CD4-positive, alpha-beta T cell treated with Interleukin-6 at 100 ng/mL for 8 hours (primary cell): ENCODE measurements at places on chromosomes 7 and 10.

DNA sequence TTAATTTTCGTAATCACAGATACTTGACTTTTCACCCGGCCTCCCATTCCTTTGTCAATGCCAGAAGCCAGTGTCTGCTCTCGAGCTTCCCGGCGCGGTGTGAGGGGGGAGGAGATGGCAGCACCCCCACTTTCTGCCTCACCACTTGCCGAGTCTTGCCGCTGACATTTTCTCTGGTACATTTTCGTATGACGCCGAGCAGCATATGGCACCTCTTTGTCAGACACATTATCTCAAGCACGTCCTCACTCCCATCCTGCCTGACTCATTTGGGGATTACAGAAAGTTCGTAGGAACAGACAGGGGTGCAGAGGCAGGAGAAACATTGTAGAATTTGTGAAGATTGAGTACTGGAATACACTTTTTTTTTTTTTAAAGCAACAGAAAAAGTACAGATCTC, 60.8 kb upstream of the SORCS3 start:
- no peak for DNase-seq

DNA sequence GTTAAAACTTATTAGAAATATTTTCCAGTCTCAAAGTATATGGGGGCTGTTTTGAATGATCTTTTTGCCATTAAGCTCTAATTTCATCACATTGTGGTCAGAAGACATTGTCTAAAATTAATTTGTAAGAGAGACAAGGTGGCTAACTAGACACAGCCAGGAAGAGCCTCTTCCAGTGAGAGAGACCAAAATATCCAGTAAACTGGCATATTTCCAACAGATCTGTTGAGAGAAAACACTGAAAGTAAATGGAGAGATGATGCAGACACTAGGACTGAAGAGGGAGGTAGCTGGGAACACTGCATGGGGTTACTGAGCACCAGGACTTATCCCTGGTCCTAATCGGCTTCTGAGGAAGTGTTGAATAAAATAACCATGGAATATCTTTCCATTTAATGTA, 101.5 kb upstream of the TAS2R16 start:
- DNase-seq, result no peak

DNA sequence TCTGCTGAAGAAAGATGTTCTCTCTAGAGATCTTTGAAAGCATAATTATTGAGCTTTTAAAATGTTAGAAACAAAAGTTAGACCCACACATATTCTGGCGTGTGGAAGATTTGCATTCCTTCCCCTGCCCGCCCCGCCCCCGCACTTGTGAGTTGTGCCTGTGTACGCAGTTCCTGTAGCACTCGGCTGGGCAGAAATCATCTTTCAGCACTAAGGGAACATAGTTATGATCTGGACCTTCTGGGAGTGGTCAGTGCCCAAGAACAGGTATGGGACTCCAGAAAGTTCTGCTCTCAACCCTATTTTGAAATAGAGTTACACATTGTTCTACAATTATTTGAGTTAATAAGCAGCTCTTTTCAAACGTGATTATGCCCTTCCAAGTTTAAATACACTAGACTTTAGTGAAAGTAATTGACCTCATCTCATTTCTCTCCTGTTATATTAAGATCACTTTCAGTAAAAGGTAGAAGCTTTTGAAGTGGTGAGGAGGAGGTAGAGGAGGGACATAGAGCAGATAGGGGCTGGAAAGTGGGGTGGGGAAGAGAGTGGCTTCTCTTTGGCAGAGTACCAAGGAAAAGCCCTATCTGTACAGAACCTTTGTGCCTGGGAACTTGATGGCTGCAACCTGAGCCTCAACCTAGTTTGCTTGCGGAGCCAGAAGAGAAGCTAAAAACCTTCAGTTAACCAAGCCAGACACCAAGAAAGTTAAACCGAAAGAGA, 5.7 kb downstream of the BLVRA start:
- DNase-seq, result no peak

GRCh38 chr10:47060356-47060755, 149.1 kb downstream of the PTPN20 start:
- no peak for DNase-seq

- no peak for DNase-seq
These were observed 2.0 kb downstream of the ZMIZ1 start for GRCh38 chr10:79070606-79071395.

- no peak for DNase-seq
These were observed 1.4 kb downstream of the CLEC5A start for GRCh38 chr7:141945356-141945755.

DNA sequence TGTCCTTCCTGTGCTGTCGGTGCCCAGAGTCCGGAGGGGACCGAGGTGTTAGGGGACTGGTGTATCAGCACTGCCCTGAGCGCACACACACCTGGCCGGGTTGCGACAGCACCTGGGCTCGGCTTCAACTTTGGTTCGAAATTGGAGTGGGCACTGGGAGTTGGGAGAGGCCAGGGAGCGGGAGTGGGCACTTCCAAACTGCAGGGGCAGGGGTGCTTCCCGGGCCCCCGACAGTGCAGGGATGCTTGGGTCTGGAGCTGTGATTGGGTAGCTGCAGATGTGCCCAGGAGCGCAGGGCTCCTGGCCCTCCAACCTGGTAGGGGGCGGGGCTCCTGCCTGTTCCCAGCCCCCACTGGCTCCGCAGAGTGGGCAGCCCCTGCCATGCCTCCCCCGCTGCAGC, 7.7 kb downstream of the BBS9 start:
- DNase-seq, result no peak

GRCh38 chr10:19936289-19936688, 120.1 kb downstream of the PLXDC2 start:
- DNase-seq, result no peak

- no peak for DNase-seq
These were observed 28.9 kb upstream of the PPIF start for GRCh38 chr10:79318369-79318768.

DNA sequence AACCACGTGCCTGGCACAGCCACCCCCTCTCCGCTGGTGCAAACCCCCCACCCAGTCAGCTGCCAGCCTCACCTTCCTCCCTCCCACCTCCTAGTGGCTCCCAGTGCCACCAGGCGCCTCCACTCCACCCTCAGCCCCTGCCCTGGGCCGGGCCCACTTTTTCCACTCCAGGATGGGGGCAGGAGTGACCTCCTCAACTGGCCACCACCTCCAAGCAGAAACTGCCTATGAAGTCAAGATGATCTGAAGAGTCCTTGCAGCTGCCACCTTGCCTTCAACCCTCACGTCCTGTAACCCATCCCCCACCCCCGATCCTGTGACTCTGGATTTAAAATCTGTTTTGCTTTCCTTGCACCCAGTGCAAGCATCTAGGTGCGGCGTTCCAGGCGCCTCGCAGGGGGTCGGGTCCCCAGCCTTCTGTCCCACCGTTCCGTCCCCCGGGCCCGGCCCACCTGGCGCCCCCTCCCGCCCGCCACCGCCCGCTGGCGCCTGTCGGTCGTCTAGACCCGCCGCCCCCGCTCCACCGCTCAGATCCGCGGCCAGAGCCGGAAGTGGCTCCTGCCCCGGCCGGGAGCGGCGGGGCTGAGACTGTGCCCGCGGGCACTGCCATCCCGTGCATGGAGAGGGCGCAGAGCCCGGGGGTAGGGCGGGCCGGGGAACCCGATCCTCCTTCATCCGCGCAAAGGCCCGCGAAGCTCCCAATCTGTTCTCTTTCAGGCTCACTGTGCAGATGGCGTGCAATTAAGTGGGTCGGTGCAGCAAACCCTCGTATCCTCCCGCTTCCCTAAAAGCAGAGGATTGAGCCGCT, 51.2 kb upstream of the GTF2I start:
- peak; percentile 25 for DNase-seq

DNA sequence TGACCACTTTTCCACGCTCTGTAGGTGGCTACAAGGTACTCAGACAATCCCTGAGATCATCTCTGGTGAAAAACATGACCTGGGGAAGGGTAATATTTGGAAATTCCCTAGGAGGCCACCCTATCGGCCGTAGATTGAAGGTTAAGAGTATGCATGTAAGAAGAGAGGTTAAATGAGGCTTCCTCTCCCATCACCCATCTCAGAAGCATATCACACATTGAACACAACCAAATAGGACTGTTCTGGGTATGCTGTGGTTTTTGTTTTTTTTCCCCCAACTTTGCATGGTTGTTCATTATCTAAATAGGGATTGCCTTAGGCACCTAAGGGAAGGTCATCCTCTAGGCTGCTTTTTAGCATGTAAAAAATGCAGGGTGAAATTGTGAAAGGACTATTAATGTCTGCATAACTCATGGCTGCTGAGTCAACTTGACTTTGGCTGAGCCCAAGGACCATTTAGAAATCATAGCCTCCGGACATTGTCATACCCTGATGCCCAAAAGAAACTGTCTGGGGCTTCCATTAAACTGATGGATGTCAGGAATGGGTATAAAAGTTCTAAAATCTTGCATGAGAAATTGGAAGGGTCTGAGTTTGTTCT, 24.7 kb upstream of the ST8SIA6 start:
- no peak for DNase-seq

DNA sequence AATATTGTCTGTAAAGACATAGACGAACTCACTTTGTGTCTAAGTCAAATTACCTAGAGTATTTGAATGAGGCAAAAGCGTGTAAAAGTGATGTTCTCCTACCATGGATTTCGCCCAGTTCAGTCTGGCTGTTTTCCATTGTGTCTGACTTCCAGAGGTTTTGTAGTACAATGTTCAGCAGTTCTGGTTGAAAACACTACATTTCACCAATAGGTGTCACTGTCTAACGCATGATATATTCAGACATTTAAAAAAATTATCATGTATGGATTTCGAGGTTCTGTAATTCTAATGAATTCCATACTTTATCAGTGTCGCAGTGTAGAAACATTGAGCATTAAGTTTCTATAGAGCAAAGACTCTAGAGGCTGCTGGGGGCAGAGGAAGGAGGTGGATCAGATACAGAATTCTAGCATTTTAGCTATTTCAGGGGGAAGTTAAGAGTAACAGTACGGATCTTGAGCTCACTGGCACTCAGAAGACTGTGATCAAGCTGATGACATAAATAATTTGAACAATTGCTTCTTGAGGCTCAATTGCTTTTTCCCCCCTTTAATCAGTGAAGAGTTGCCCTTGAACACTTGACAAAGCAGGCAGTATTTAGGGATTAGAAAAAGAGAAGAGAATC, 196.9 kb upstream of the RHOBTB1 start:
- no peak for DNase-seq

- no peak for DNase-seq
These were observed 132.5 kb upstream of the UNC5B start for GRCh38 chr10:71079761-71080380.

DNA sequence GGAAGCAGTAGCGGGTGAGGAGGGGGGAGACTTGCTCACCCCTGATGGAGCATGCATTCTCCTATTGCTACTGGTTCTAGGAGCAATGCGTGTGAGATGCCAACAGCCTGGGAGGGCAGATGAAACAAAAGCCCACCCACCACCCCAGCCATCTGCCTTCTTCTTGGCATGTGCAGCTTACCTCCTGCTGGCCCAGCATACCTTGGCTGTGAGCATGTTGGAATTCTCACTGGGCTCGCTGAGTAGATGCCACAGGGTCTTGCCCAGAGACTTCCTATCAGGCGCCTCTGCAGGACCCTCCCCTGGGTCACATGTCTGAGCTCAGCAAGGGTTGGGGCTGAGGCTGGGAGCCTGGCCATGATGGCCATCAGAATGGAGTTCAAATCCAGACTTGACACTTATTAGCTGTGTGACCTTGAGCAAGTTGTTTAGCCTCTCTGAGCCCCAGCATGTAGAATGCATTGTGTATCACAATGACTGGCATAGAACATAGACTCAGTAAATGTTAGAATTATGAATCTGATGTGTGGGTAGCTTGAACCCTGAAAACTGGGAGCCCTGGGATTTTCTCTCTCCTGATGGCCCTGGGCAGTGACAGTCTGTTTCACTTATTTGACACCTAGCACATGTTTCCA, 38.2 kb downstream of the CDH23 start:
- DNase-seq, result no peak

- DNase-seq, result peak; percentile 43
These were observed 143.1 kb downstream of the CHN2 start for GRCh38 chr7:29337546-29338116.

DNA sequence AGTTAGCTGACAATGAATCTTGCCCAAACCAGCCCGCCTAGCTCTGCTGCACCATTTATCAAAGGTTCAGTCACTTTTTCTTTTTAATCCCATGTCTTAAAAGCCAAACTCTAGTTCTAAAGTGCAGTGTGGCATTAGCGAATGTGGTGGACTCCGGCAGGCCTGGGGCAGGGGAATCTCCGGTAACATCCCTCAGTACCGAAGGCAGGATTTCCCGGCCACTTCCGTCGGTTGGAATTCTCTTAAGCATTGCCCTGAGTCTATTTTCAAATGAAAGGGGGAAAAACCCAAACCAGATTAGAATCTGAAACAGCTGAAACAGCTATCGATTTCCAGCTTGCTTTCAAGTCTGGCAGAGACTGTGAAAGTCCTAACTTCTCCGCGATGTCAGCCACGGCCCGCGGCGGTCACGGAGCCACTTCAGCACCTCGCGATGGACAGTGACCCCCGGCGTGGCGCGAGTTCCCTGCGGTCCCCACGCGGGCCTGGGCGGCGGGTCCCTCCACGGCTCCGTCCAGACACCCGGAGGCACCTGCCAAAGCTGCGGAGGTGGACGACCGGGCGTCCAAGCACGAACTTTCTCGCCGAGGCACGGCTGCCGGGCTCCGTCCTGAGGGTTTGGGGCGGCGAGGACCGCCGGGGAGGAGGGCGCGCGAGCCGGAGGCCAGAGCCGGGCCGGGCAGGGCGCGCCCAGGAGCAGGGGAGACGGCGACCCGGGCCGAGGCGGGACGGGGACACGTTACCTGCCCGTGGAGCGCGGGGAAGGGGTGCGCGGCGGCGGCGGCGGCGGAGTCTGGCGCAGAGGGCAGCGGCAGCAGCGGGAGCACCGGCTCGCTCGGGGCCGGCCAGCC, 745 bp downstream of the TCERG1L start:
- no peak for DNase-seq

DNA sequence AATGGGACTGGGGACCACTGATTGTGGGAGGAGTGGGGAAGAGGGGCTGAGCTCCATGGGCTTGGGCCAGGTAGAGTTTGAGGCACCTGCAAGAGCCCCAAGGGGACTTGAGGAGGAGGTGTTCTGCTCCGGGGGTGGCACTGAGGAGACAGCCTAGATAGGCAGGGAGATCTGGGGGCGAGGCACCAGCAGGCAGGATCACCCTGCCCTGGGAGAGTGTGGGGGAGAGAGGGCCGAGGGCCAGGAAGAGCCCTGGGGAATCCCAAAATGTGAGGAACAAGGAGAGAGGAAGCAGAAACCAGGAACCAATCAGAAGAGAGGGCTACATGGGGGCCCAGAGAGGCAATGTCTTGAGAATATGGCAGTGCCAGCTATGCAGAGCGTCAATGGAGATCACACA, 34.6 kb downstream of the LEP start:
- no peak for DNase-seq

DNA sequence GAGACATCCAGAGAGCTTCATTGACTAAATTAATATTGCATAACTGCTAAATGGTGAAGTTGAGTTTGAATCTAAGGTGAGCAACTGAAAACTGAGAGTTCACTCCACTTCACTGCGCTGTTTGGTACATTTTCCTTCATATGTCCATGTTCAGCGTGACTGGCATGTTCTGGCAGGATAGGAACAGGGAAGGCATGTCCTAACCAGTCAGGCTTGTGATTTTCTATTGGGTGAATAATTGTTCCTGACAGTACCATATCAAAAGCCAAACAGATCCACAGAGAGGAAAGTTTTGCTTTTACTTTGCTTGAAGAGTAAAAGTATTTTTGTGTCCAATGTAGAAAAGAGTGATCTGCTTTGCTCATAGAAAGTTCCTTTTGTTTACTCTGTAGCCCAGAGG, 53.2 kb downstream of the WDFY4 start:
- no peak for DNase-seq
